ENCODE measurements at places on chromosomes 5 and 9.

GRCh38 chr9:5586391-5586802, 42.5 kb upstream of the RIC1 start:
- DNase-seq: no peak

GRCh38 chr5:144972317-144972716, 801.6 kb downstream of the KCTD16 start:
- DNase-seq: no peak

DNA sequence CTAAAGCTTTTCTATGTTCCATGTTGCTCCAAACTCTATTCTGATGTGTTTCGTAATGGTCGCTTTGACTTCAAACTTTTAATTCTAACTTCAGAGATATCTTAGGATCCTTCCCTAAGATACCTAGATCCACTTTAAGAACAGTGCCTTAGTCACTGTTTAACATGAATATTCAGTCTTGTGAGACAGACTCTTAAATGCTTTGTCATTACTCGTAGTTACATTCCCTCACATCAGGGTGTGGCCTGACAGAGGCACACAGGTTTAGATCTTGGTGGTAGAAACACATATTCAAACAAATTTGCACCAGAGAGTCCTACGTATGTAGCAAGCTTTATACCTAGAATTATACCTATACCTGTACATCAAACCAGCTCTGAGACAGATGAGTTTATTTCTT, 687.0 kb upstream of the C9orf72 start:
- no peak for DNase-seq

- no peak for DNase-seq
Measured at GRCh38 chr5:123856766-123857165, 344.8 kb downstream of the CSNK1G3 start.

DNA sequence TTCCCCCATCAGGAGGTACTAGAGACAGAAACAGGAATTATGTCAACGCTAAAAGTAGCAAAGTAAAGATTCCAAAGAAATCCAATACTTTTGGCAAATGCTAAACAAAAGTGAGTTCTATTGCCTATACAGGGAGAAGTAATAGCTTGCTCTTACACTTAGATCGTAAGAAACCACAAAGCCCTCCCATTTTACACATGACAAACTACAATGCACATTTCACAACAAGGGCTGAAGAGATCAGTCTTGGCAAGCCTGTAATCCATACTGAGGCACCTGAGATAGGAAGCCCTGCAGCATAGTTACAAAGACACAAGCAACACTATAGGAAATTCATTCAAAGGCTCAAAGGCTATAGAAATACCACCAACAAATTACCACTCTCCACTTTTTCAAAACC, 7.7 kb downstream of the HNRNPK start:
- no peak for DNase-seq

DNA sequence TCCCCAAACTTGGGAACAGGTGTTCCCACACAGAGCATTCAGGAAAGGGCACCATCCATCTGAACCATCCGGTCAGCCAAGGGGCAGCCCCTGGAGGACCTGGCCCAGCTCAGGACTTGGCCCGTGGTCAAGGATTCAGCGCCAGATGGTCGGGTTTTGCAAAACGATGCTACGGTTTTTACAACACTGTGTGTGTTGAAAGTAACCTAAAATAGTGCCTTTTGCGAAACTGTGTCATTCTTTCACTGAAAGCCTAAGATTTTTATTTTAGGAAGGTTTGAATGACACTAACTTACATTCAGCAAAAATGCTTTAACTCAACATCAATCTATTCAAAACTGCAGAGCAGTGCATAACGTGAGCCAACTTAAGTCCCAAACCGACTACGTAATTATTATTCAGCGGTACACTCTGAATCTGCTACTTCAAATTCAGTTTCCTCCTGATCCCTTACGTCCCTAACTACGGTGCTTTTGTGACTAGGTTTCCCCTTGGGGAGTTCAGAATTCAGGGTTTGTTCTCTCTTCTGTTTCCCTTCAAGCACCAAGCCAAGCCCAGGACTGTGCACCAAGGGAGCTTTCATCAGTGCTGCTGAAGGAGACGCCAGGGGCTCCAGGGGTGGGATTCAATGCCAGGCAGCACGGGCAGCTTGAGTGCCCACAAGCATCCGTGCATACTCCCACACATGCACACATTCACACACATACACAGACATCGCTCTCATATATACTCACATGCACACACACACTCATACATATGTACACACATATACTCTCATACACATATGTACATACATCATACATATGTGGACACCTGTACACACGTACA, 25.8 kb downstream of the LPCAT1 start:
- no peak for DNase-seq

DNA sequence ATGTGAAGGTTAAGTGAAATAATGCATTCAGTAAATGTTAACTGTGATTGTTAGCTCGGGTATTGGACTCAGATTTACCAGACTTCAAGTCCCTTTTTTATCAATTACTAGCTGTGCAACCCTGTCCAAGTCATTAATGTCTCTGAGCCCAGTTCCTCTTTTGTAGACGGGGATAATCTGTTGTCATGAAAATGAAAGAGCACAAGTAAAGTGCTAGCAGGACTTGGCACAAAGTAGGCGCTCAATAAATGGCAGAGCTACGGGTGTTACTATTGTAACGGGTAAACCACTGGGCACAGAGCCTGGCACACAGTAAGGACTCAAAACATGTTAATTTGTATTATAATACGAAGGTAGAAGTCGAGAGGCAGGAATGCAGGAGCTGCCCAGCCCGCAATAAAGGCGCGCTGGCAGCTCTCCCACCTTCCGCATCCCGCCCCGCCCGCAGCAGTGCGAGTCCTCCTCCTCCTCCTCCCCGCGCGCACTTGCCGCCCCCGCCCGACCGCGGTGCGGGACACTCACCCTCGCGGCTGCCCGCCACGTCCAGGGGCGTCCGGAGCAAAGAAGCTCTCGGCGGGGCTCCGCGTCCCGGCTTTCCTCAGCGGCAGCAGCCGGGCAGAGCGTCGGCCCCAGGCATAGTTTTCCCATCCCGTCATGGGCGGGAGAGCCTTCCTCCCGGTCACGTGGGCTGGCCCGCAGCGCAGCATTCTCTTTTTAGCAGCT, at the start of gene C1QTNF2:
Gene C1QTNF2 (minus strand): TSS at position 637 of the 723 bp plus-strand sequence. CDS start 15,615 bp downstream, outside the sequence.
- DNase-seq: no peak

- no peak for DNase-seq
Measured at GRCh38 chr5:73027361-73027760, 71.5 kb downstream of the FCHO2 start.

GRCh38 chr5:77798456-77798855, 22.3 kb upstream of the TBCA start:
- no peak for DNase-seq

DNA sequence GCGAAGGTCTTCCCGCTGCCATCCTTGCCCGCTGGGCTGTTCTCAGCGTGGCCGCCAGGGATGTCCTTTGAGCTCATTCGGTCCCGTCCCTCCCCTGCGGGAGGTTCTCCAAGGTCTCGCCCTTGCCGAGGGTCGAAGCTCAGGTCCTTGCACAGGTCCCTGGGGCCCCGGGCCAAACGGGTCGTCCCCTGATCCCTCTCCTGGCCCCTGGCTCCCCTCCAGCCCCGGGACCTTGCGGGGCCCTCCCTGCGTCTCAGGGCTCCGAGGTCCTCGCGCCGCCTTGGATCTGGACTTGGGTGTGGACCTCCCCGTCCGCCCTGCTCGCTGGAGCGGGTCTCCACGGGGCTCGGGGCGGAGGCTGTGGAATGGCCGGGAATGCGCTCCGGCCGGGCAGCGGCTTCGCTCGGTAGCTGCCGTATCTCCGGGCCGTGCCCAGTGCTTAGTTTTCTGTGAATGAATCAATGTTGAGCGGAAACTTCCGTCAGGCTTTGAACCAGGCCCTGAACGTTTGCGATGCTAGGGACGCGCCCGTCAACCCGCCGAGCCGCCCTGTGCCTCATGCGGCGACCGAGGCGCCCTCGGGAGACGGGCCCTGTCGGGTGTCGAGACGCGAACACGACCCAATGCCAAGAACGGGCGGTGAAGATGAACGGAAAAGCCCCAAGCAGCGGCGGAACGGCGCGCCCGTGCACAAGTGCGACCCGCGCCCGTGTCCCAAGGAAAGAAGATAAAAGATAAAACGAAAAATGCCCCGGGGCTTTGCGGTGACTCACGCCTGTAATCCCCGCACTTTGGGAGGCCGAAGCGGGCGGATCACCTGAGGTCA, 780 bp downstream of the RNU6ATAC start:
- no peak for DNase-seq

GRCh38 chr5:7897014-7897600, 28.2 kb downstream of the MTRR start:
- peak; percentile 17 for DNase-seq

DNA sequence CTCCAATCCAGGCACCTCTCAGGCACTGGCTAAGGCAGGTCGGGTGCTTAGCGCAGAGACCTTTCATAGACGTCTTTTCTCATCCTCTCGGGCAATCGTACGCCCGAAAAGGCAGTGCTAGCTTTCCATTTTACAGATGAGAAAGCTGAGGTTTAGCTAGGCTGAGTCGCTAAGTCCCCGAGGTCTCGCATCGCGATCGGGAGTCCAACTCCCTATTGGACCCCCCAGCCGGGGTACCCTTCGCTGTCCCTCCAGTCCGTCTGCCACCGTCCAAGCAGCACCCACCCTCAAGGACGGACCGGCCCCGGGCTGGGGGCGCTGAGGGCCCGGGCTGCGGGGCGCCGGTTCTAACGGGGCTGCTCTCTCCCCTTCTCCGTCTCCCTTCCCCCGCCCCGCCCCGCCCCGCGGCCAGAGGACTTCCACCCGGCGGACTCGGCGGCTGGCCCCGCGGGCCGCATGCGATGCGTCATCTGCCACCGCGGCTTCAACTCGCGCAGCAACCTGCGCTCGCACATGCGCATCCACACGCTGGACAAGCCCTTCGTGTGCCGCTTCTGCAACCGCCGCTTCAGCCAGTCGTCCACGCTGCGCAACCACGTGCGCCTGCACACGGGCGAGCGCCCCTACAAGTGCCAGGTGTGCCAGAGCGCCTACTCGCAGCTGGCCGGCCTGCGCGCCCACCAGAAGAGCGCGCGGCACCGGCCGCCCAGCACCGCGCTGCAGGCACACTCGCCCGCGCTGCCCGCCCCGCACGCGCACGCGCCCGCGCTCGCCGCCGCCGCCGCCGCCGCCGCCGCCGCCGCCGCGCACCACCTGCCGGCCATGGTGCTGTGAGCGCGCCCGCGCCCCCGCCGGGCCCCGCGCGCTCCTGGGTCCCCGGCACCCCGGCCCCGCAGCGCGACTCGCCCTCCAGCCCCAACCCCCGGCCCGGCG, 12.5 kb upstream of the EXOSC2 start:
- DNase-seq: peak; percentile 39

DNA sequence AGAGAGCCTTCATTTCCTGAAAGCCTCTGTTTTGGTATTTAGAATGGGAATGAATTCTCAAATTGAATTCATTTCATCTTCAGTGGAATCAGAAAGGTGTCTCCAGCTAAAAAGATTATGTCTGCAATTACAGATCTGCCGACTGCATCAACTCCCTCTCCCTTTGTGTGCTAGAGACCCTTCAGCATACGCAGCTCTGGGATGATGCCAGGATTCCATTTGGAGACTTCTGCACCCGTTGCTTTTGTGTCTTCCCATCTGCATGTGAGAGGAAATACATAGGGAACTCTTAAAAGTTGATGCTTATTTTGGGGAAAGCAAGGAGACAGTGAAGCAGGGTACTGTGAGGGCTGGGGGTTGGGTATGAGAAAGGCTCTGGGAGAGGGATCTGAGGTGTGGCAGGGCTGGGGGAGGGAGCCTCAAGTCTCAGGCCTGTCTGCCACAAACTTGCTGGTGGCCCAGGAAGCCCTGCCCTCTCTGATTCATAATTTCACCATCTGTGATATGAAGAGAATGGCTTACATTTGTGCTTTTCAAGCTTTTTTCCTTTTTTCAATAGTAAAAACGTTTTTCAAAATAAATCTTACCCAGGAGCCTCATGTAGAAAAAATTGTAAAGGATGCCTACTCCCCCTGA, 89.7 kb upstream of the SAP30L start:
- no peak for DNase-seq

- DNase-seq: no peak
Measured at GRCh38 chr5:127891942-127892341, 188.8 kb downstream of the CCDC192 start.

GRCh38 chr9:11558043-11558442, 945.2 kb upstream of the PTPRD start:
- no peak for DNase-seq

DNA sequence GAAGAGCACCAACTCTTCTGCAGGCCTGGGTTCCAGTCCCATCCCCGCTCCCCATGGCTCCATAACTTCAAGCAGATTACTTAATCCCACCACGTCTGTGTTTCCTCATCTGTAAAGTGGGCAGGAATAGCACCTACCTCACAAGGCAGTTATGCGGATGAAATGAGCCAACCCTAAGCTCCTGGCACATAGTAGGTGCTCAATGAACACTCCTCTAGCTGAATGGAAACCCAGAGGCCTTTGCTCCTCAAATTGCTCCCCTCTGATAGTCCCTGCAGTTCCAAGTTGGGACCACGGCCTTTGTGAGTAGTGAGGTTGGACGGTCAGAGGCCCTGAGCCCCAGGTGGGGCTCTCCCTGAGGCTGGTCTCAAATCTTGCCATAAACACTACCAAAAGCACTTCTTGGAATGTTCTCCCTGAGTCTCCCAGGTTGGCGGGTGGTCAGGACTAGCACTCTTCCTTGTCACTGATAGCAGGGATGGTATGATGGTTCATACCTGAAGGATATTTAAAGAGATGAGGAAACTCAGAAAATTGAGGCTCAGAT, 35.5 kb upstream of the SYNPO start:
- no peak for DNase-seq

GRCh38 chr5:135535420-135535819, 344 bp downstream of the NEUROG1 start:
- DNase-seq: no peak

- no peak for DNase-seq
Measured at GRCh38 chr9:4704129-4704528, 24.8 kb downstream of the CDC37L1 start.

GRCh38 chr9:8158574-8158973, 359.0 kb upstream of the DMAC1 start:
- DNase-seq: no peak

DNA sequence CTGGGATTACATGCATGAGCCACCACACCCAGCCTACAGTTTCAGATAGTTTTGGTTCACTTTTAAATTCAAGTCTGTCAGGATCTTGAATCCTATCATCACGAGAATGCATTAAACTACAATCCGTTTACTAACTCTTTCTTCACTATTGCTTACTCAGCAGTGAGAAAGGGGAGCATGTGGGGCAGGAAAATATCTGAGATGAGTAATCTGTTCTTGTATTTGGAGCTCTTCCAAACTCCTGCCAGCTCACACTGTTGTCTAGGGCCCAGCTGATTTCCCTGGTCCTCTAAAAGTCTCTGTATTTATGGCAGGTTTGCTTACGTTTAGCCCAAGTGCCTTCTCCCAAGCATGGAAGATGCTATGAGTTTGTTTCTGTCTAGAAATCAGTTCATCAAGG, 152.2 kb downstream of the FGF18 start:
- DNase-seq: no peak

- no peak for DNase-seq
Measured at GRCh38 chr5:89847743-89848142, 561.8 kb downstream of the CETN3 start.

DNA sequence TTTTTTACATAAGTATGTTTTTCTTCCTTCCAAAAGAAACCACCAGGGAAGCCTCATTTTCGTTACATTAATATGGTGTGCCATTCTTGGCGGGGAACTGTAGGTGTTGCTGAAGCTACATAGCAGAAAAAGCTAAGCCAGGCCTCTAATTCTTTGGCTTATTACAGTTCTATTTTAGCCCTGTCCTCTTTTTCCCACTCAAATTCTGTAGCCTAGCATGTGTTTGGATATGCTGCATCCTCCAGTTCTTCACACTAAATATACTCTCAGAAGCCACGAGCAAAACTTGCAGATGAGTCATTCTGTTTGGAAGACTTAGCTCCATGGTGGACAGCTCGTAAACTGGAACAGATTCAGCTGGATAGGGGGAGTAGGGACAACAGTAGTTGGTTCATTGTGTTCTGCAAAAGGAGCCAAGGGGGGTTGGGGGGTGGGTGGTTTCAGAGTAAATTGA, 369.4 kb downstream of the TMEM161B start:
- DNase-seq: no peak

Measured in NCI-H748 treated with DMSO at 0.1 percent for 48 hours (cell line).